Pancreas (tissue), 10 donors: ENCODE measurements at places on chromosomes 4 and X. TPM values are rescaled to one million over a fixed set of nuclear protein-coding genes. Genes with fewer than 3 reads are reported as not detected.

The NDNF gene
- 0.19 TPM for polyA plus RNA-seq

GRCh38 chr4:72365016-72365415 is 204.0 kb downstream of the ADAMTS3 start:
- no peak for DNase-seq

GRCh38 chr4:82785611-82786400 is 12.8 kb downstream of the SCD5 start:
- no peak for DNase-seq

The LARP1B gene
- polyA plus RNA-seq = 19.2 TPM

- no peak for DNase-seq
These were observed 97.9 kb upstream of the CDX4 start for GRCh38 chrX:73348977-73349376.

DNA sequence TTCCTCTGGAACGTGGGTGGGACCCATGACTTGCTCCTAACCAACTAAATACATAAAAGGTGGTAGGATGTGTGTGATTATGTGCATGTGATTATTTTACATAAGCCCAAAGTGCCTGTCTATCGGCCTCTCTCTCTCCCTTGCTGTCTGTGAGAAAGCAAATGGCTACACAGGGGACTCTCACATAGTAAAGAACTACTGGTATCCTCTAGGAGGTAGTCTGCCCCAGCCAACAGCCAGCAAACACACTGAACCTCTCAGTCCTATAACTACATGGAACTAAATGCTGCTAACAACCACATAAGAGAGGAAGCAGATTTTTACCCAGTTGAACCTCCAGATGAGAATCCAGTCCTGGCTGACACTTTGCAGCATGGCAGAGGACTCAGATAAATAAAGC is 1249.4 kb downstream of the ADGRL3 start:
- DNase-seq = no peak

- no peak for DNase-seq
These were observed 977.8 kb downstream of the FSTL5 start for GRCh38 chr4:161186012-161186411.

The RAB41 gene
- not detected for polyA plus RNA-seq

The CCDC160 gene
- 0.92 TPM for polyA plus RNA-seq

DNA sequence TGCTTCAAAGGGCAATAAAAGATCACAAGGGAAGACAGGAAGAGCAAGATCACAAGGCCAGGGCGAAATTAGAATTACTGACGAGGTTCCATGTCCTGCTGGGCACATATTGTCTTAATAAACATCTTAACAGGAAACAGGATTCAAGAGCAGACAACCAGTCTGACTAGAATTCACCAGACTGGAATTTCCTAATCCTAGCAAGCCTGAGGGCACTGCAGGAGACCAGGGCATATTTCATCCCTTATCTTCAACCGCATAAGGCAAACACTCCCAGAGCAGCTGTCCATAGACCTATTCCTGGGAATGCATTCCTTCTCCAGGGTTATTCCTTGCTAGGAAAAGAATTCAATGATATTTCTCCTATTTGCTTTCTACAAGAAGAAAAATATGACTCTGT is 12.4 kb upstream of the TDO2 start:
- DNase-seq = no peak

DNA sequence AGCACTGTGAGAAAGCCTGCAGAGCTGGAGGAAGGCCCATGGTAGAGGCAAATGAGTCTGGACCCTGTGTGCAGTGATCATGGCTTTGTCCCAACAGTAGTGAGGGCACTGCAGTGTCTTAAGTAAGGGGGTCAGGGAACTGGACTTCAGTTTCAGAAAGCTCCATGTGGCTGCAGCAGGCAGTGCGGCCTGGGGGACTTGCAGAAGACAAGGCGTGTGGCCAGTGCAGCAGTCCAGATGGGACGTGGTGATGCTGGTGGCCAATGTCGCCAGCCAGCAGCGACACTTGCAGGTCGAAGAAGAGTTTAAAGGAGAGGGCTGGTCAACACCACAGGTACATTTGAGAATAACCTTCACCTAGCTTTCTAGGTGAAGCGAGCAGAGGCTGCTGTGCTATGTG is 113.4 kb downstream of the ZNF827 start:
- DNase-seq = no peak

GRCh38 chr4:138672393-138672976 is 343.1 kb upstream of the NOCT start:
- DNase-seq = no peak

DNA sequence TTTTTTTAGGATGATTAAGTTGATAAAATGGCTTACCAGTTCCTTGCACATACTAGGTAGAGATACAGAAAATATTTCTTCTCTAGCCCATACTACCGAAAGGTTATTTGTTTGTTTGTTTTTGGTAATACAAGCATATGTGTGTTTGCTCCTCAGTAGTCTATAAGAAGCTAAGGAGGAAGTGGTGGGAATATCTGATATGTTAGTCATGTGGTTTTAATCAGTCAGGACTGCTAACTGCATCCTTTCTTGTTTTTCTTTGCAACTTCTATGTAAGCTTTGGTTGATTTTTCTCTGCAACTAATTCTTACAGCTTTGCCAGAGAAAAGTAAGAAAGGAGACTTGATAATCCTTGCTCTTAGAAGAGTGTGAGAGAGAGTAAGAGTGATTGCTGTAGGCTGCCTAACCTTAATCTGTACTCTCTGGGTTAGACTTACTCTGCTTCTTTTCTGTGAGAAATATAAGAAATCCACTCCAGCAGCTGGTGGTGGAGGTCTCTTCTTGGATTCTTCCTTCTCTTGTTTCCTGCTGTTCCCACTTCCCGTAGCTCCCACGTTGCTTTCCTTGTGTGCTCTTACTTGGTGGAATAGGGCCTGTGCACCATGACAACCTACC is 28.3 kb downstream of the SEPTIN11 start:
- no peak for DNase-seq

The EOLA2 gene
- 54.0 TPM for polyA plus RNA-seq

The CTAG1A gene
- not detected for polyA plus RNA-seq

DNA sequence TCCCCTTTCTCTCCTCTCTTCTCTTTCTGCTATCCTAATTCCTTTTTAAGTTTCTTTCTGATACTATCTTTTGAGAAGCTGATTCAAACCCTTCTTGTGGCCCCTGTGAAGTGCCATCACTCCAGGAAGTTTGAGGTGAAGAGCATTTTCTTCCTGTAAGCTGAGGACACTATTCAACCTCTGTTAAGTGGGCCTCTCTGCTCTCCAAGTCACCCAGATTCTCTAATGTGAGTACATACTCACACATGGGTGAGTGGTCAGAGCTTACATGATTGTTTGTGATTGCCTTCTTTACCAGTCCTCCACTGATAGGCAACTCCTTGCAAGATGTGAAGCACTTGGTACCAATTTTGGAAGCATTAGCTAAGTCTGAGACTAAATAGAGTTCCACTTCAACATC is 18.4 kb upstream of the SMIM10L2A start:
- no peak for DNase-seq

GRCh38 chrX:68997911-68998310 is 167.3 kb downstream of the PJA1 start:
- DNase-seq = no peak

The SORCS2 gene
- polyA plus RNA-seq = 0.14 TPM

The CLDN34 gene
- 0.30 TPM for polyA plus RNA-seq

GRCh38 chr4:94339779-94340178 is 2.9 kb downstream of the HPGDS start:
- DNase-seq = no peak

GRCh38 chrX:114976292-114976691 is 41.1 kb downstream of the IL13RA2 start:
- no peak for DNase-seq

The MSX1 gene
- 1.5 TPM for polyA plus RNA-seq
